ENCODE measurements at places on chromosomes 1 and 21.

- DNase-seq = no peak
Measured at GRCh38 chr1:200180821-200181220, 153.3 kb downstream of the NR5A2 start.

DNA sequence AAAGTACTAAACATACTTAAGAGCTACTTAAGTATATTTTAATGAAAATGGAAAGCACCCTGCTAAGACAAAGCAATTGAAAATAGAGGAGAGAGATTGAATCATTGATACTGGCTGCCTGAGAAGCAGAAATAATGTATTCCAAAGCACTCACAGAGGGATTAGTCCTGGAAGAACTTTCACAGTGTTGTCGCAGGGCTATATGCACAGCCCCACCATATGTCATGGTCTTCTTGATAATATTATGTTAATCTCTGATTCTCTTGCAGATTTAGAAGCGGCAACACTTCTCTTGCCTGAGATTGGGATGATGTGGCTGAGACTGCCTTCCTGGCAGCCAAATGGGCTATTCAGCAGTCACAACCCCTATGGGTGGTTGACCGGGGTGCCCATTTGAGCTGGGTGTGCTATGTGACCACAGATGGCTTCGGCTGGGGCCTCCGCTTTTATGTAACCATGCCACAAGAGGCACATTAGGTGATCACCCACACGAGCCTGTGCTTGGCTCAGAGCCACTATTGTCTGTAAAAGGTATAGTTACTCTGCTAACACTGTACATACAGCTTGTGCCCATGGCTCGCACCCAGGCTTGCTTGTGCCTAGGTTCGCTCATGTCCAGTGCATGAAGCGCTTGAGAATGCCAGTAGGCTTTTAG lies 152.2 kb upstream of the SGIP1 start:
- no peak for DNase-seq

- no peak for DNase-seq
Measured at GRCh38 chr1:180594723-180595122, 36.0 kb downstream of the OVAAL start.

- no peak for DNase-seq
Measured at GRCh38 chr1:212188599-212189351, 96.4 kb upstream of the PPP2R5A start.

DNA sequence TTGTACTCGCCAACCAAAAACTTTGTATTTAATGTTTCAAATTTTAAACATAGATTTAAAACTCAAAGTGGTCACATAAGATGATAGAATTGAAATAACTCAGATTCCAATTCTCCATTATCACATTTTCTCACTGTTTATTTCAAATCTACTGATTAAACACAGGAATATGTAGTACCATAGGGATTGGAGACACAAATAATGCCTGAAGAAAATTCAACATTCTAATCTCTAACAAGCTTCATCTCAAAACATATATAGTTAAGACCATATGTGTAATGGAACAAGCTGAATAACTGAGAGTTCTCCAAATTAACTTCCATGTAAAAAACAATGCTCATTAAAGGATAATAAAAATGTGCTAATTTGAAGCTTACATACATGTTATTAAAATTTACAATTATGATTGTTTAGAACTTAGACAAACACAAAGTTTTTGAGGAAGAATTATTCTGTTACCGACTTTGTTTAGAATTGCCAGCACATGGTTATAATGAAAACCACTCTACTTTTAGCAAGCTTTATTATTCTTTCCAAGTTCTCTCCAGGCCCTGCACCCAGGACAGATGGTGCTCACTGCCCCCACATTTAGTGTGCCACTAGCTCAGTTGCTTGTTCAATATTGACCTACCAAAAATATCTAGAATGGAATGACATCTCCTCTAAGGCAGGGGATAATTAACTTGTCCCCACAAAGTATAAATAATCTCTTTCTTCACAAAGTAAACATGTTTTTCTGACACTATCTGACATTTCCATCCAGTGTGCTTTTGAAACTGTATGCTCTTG lies 467.2 kb downstream of the TTLL7 start:
- no peak for DNase-seq

DNA sequence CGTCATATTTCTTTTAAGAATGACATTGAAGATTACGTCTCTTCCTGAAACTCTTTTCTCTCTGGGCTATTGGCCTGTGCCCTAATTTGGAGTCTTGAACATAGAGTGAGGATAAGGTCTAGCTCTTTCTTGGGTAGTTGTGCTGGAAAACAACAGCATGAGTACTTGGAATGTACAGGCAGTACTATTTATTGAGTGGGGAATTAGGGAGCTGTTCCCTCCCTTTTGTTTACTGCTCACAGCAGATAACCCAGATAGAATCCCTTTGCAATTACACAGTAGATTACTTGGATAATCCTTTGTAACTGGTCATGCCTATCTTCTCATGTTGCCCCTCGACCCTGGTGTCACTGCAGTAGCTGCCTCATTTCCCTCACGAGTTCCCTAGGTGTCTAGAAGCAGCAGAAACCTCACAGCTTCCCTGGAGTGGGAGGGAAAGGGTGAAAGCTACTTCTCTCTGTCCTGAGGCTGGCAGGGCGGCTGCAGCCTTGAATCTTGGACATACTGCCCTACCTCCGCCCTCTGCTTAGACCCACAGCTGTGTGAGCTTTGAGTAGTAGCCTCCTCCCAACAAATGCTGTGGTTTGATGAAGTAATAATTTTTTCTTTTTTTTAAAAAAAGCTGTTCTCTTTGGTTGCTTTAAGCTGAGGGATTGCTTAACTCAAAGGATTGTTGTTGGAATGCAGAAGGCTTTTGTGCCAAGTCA lies 70.6 kb downstream of the FGGY start:
- DNase-seq = peak; percentile 86

- no peak for DNase-seq
Measured at GRCh38 chr1:22916471-22916820, 56.2 kb downstream of the LACTBL1 start.

DNA sequence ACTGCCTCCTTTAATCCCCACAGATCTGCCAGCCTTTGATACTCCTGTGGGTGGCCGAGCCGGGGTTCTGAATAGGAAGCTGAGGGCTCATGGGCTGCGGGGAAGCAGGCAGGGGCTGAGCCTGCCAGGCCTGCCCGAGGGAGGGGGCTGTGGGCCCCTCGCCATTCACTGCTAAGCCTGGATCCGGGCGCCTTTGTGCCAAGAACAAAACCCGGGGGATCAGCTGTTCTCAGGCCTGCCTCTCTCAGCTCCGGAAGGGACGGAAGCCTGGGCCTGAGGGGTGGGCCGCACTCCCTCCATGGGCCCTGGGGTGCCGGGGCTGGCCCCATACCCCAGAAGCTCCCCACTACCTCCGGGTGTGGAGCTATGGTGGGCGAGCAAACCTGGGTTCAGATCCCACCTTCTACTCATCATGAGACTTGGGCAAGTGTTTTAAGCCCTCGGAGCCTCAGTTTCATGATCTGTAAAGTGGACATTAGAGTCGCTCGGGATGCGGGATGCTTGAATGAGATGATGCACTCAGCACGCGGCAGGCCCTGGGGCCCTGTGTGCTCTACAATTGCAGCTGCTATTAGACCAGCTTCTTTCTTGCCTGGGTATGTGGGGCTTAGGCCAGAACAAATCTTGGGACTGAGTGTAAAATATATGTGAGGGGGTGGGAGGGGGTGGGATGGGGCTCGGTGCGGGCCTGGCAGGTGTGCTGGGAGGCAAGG lies 19.2 kb upstream of the EPHA2 start:
- DNase-seq = peak; percentile 75

Measured in right cardiac atrium (tissue), 5 donors.